SHP77 treated with DMSO at 0.1 percent for 48 hours (cell line): ENCODE measurements at places on chromosomes 3 and 15.
A peak's percentile ranks its signal among the peaks of the same experiment; 100 is the strongest.

DNA sequence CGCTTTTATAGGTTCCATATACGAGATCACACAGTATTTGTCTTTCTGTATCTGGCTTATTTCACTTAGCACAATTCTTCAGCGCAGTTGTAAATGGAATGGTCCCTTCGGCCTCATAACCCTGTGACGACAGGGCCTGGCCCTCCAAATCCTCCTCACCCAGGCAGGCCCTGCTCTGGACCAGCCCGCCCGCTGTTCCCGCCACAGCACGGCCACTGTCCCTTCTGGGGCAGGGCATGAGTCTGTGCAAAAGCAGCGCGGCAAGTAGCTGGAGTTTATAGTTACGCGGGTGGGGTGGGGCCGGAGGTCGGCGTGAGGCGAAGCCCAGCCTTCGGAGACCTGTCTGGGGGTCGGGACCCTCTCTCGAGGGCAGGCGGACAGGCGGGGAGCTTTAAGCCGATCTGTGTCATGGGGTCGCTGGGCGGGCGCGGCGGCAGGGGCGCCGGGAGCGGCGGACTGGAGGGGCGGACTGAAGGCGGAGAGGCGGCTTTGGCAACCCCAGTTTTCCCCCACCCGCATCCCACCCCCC is 543 bp downstream of the ARPIN start:
- DNase-seq: no peak

DNA sequence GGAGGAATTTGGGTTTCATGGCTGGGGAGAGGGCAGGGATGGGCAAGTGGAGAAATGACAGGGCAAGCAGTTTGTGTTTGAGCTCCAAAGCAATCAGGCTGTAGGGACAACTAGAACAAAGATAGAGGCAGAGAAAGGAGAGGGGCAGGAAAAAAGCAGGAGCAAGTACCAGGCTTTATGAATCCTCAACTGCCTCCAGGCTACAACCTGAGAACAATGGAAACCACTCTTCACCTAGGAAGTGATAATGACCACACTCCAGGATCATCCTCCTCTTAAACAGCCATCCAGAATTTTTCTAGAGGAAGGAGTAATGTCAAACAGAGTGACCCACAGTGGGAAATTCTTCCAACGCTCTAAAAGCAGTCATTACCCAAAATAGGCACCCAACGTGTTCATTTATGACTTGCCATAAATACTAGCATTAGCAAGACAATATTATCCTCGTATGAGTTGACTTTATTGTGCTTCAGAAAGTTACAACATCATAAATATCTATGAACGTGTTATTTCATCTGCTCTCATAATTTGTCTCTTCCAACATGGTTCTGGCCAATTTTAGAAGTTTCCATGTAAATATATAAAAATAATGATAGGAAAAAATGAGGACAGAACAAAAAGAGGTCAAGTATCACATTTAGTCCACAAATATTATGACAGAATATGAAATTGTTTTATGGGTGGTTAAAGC is 50.5 kb downstream of the TNFAIP8L3 start:
- no peak for DNase-seq

GRCh38 chr3:27533261-27533607 is 49.0 kb upstream of the SLC4A7 start:
- no peak for DNase-seq

DNA sequence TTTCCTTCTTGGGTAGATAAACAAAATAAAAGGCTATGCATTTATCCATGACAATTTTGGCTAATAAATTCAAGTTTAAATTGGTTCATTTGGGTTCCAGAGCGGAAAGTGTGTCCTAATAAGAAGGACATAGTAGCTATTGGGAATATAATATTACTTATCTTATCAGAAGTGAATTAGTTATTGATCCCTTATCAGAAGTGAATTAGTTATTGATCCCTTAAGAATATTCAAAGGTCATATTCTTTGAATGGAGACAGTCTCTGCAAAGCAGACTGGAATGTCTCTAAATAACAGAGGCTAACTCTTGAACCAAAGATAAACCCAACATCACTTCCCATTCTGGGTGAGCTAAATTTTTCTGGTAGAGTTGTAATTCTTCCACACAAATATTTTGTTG is 290.7 kb upstream of the BCHE start:
- DNase-seq: no peak

GRCh38 chr3:150407808-150408220 is 284 bp upstream of the TSC22D2 start:
- peak; percentile 81 for DNase-seq

DNA sequence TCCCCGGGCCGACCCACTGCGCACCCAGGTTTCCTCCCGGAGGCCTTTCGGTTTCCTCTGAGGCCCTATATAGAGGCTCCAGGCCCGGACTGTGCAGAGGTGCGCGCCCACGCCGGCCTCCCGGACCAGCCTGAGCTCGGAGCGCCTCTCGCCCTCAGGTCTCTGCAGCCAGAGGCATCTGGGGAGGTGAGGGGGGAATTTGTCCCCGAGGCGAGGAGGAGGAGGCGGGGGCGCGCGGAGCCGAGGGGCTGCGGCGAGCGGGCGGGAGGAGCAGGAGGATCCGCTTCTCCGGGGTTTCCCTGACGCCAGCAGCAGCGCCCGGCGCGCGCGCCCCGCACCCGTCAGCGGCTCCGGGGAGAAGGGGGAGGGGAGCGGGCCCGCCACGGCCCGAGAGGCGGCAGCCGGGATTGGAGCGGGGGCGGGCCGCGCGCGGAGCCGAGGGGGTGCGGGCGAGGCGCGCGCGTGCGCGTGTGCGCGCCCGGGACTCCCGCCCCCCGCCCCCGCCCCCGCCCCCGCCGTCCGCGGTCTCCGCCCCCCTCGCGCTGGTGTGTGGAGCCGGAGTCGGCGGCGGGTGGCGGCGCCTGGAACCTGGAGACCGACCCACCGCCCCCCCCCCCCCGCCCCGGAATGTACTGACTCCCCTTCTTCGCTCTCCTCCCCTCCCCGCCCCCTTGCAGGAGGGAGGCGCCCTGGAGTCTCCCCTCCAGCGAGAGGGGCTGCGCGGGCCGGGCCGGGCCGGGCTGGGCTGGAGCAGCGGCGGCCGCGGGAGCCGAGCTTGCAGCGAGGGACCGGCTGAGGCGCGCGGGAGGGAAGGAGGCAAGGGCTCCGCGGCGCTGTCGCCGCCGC is at the start of gene NEO1:
Gene NEO1, plus strand, starts transcription at position 657 of the 846 bp plus-strand sequence. CDS start 213 bp downstream, outside the sequence.
- DNase-seq: peak; percentile 59

DNA sequence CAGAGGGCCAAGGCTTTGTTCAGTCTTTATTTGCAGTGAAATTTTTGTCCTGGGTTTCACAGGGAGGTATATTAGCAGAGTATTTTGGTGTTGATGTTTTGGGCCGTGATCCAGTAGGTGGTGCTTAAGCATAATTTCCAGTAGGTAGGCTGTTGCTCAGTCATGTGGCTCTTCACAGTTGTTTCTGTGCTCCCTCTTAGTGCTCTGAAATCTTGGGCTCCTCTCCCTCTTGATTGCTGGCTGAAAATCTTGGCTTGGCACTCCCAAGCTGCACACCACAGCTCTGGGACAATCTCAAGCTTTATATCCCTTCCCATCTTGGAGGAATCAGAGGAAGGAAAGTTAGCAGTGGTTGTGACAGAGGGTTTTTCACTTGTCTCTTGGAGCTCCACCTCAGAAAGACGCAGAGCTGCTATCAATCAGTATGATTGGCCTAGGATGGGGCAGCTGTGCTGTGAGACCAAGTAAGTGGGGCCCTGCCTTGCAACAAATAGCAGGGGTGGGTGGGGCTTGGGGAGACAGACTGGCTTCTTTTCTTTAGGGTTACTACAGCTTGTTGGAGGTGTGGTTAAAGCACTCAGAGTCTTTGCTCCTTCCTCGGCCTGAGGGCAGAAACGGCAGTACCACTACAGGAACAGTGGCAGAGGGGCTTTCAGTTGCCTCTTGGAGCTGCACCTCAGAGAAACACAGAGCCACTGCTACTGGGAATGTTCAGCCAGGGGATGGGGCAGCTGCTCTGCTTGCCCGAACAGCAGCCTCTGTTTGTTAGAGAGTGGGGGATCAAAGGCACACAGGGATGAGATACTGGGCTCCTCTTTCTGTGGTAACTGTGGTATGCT is 627.0 kb downstream of the SI start:
- no peak for DNase-seq
